ENCODE measurements at places on chromosomes 1 and 21.

GRCh38 chr1:194731025-194731424 lies 1544.6 kb upstream of the B3GALT2 start:
- DNase-seq, result no peak

DNA sequence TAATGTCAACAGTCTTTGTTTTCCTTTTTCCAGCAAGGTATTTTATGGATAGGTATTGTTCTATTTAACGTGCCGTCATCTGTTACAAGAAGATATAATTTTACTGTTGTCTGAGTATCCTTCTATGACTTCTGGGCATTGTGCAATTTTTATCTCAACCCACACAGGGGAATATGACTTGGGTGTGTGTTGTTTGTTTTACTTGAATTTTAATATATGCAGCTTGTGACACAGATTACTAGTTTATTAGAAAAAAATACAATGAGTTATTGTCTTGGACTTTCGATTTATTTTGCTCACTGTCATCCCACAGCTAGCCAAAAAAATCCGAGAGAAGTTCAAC lies 111.9 kb downstream of the CACHD1 start:
- DNase-seq, result no peak

DNA sequence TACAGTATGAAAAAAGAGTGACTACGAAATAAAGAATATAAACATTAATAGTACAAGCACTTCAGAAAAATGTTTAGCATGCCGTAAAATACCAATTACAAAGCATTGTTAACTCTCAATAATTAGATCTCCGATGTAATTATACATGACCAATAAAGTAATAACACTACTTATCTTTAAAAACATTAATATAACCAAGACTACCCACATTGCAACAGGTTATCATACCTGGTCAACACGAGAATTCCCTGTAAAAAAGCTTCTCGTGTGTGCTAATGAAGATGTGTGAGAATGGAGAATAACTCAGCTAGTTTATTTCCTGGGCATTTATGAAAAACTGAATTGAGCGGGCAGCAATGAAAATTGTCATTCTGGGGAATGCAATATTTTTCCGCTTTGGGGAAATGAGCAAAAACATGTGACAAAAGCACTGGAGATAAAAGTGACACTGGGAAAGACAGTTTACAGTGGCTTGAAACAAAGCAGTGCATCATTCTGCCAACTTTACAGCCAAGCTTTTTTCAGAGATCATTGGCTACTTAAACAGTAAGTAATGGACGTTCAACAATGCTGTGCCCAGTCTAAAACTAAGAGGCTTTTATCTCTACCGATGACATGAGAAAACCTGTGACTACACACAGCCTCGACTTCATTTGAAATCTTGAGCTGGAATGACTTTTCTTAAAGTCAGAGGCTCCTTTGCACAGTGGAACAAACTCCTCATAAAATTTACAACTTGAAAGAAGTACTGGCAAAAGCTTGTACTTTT lies 34.7 kb downstream of the ITPKB start:
- no peak for DNase-seq

- no peak for DNase-seq
Measured at GRCh38 chr1:198151688-198152087, 5.1 kb upstream of the NEK7 start.

DNA sequence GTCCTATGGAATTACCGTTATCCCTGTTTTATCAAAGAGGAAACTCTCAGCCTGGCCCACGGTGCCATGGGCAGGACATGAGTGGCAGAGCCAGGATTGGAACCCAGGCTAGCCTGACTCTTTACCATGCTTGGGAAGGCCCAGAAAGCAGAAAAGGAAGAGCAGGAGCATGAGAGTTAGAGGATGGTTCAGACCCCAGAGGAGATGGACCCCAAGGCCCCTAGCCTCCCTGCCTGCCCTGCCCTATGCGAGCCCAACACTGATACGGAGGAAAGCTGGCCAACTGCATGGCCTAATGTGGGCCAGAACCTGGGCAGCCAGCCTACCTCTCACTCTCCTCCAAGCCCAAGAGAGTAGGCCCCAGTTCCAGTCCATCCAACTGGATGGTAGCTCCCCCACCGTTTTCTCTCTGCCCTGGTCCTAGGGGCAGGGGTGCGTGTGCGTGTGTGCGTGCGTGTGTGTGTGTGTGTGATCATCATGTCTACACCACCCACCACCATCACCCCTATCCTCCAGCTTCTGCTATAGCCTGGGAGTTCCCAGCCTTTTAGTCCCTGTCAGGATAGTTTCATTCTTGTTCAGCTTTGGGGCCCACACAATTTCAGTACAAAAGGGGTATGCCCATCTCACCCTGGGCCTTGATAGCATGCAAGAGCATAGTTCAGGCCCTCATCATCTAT lies 15.4 kb upstream of the MEX3A start:
- no peak for DNase-seq

- no peak for DNase-seq
Measured at GRCh38 chr1:159239551-159240220, 35.0 kb downstream of the ACKR1 start.

DNA sequence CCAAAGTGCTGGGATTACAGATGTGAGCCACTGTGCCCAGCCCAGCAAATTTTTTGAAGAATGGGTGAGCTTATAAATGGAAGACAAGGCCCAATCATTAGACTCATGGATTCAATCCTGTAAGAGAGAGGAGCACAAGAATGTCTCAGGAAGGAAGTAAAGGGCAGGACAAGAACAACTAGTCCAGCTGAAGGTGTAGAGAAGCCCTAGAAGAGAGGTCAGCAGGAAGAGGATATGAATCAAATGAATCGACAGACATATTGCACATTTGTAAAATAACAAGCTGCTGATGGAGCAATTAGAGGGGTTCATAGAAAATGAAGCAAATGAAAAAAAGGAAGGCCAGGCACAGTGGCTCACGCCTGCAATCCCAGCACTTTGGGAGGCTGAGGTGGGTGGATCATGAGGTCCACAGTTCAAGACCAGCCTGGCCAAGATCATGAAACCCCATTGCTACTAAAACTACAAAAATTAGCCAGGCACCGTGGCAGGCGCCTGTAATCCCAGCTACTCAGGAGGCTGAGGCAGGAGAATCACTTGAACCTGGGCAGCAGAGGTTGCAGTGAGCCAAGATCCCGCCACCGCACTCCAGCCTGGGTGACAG lies 74.9 kb downstream of the MIS18A start:
- DNase-seq, result no peak

DNA sequence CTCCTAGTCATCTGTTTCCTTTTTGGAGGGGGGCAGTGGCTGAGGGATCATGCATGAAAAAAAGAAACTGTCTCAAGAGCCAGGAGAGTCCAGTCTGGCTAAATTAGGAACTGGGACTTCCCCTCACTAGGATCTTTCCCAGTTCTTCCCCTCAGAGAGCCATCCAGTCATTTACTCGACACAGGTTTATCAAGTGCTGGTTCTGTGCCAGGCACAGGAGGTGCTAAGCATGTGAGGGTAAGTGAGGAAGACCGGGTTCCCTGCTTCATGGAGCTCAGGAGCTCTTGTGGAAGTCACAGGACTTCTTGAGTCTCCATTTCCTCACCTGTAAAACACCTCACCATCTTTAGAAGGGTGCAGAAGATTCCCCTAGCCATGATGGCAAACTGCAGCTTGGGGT lies 8.6 kb upstream of the NUAK2 start:
- no peak for DNase-seq

DNA sequence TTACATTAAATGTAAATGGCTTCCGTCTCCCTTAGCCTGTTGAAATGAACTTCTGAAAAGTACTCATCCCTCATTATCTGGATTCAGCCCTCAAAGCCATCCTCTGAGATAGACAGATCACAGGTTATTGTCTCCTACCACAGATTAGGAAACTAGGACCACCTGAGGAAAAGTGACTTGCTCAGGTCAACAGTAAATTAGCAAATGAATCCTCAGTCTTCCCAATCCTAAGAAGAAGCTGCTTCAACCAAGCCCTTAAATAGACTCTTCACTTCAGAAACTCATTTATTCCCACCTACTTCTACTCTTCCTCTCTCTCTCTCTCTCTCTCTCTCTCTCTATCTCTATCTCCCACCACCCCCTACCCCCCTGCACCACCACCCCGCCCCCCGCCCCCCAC lies 152.3 kb downstream of the DMRTA2 start:
- DNase-seq, result no peak
